ENCODE measurements at places on chromosomes 3 and 15.

DNA sequence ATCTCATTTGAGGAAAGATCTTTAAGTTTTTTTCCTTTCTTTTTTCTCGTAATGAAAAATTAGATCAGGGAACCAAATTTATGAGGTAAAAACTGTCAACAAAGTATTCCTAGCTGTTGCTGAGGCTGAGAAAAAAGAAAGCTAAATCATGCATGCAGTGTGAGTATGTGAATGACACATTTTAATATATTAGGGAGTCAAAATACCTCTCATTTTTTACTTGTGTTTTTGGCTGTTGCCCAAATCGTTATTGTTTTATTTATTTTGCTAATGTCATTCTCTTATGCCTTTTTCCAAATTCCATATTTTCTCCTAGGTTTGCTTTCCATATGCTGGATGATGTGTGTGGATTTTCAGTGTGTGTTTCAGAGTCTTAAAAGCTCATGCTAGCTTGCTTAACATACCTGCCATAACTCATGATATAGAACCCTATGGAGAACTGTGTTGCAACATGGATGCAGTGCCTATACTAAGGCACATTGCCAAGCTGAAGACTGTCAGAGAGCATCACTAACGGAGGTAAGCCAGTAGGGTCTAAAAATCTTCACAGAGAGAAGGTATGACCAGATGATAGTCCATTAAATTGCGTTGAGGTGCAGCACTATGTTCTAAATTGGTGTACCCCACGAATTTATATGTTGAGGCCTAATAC is 629.5 kb upstream of the KCNMB2 start:
- no peak for DNase-seq

GRCh38 chr15:61028427-61028826 is 200.7 kb downstream of the RORA start:
- DNase-seq: no peak

- no peak for DNase-seq
These were observed 130.4 kb upstream of the LYSMD4 start for GRCh38 chr15:99863550-99864198.

DNA sequence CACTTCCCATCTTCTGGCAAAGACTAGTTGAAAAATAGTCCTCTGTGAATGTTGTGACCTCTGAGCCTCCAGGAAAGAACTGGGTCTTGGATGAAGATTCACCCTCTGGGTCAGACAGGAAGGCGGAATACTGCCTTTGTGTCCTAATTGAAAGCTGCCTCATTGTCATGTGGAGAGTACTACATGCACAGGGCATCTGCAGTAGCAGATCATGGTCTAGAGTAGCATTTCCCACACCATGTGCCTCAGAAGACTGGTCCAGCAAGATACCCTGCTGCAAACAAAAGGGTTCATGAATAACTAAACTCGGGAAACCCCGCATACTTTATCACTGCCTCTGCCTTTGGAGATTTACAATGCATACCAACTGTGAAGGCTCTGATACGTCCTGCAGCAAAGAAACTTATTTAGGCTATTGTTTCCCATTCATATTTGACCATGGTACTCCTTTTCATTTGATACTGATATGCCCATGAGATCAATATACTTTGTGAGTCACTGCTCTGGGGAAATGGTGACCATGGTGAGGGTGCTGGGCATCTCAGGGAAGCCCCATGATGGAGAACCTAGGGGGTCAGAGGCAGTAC is 22.7 kb downstream of the IRAK2 start:
- DNase-seq: no peak

DNA sequence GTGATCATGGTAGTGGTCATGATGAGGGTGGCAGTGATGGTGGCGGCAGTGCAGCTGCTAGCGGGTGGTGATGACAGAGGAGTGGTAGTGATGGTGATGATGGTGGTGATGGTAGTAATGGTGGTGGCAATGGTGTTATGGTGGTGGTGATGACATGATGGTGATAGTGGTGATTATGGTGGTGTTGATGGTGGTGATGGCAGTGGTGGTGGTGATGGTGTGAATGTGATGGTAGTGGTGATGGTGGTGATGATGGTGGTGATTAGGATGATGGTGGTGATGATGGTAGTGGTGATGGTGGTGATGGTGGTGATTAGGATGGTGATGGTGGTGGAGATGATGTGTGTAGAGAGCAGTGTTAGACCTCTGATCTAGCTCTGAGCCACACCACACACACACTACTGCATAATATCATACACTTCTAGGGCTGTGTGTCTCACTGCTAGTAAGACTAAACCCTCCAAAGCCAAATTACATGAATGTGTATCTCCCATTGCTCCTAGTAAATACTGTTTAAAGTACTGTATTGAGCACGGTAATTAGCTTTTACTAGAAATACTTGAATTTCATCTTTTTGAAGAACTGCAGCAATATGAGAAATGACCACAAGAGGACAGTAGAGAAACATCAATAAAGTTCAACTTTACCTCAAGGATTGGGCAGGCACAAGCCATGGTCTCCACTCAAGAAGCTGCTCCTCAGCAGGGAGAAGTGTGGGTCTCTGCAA is 28.8 kb downstream of the TMED3 start:
- peak; percentile 23 for DNase-seq

GRCh38 chr3:13826672-13827071 is 53.2 kb downstream of the WNT7A start:
- DNase-seq: no peak

DNA sequence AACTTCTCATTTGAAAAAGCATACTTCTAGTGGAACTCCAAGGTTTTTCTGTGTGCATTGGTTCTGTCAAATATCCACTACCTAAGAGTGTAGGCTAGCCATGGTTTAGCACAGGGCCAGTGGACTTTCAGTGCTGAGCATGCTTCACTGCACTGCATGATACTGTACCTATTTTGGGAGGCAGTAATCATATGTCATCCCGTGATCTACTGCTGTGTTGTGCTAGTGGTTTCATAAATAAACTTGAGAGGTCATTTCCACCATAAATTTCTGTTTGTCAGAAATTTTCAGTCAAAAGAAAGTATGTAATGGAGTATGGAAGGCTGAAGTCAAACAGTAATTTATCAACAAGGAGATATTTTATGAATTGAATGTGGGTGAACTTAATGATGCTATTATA is 203.6 kb downstream of the ROBO1 start:
- no peak for DNase-seq

- no peak for DNase-seq
These were observed 438.5 kb upstream of the RGMA start for GRCh38 chr15:93527374-93528050.

- no peak for DNase-seq
These were observed 105.6 kb upstream of the ROPN1 start for GRCh38 chr3:124097362-124098131.

DNA sequence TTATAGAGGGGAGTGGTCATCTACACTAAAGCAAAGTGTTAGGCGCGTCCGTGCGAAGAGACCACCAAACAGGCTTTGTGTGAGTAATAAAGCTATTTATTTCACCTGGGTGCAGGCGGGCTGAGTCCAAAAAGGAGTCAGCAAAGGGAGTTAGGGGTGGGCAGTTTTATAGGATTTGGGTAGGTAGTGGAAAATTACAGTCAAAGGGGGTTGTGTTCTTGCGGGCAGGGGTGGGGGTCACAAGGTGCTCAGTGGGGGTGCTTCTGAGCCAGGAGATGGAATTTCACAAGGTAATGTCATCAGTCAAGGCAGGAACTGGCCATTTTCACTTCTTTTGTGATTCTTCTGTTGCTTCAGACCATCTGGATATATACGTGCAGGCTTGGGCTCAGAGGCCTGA is 47.1 kb downstream of the OIP5 start:
- no peak for DNase-seq

GRCh38 chr3:112136046-112136445 is 3.0 kb upstream of the GCSAM start:
- DNase-seq: no peak

DNA sequence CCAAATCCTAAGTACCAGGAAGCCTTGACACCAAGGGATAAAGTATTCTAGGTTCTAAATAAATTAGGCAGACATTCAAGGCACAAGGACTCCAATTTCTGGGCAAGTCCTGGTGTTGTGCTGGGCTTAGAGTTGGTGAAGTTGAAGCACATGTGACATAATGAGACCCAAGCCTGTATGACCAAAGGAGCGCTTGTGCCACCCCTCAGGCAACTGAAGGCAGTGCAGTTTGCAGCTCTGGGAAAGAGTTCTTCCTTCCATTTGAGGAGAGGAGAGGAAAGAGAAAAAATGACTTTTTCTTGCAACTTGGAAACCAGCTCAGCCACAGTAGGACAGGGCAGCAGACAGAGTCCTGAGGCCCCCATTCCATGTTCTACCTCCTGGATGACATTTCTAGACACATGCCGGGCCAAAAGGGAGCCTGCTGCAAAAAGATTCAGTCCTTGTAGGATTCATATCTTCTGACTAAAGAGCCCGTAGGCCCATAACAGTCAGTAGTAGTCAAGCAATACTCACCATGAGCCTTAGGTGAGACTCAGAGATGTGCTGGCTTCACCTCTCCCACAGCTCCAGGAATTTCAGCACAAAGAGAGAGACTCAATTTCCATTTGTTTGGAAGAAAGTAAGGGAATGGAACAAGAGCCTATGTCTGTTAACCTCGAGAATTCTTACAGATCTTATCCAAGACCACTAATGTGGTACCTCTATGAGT is 588.8 kb upstream of the BCHE start:
- no peak for DNase-seq

DNA sequence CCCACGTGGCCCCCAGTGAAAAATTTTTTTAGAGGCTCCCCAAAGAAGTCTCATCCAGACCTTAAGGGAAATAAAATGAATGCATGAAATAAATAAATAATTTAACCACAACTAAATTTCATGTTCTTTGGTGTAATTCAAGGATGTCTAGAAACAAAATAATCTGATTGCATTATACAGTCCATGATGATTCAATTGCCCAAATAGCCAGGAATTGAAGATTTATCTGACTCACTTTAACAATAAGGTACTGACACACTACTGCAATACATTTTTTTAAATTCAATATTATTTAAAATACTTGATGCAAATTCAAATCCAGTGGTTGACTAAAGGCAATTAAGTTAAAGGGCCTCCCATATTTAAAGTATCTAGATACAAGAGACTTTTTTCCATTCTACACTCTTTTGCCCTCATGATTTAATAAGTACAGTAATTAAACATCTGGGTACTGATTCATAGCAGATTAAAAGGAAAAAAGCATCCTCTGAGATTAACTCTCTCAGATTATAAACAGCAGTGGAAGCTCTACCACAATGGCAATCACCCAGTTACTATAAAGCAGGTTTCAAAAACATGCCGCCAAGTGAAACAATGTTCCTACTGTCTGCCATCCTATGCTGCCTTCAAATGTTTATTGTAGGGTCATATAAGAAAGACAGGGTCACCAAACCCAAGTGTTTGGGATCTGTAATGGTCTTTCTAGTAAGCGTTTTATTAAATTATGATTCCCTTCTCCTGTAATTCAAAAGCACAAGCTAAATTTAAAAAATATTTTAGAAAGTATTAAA is 9.9 kb downstream of the UQCC5 start:
- DNase-seq: no peak

DNA sequence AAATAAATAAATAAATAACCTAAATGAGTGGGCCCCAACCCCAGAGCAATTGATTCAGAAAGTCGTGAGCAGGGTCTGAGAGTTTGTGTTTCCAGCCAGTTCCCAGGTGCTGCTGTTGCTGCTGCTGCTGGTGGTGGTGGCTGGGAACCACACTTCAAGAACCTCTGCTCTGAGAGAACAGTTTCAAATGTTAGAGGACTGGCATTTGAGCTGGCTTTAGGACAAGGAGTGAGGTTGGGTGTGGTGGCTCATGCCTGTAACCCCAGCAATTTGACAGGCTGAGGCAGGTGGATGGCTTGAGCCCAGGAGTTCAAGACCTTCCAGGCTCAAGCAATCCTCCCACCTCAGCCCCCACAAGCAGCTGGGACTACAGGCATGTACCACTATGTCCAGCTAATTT is 123.1 kb upstream of the UBE2E1 start:
- no peak for DNase-seq

DNA sequence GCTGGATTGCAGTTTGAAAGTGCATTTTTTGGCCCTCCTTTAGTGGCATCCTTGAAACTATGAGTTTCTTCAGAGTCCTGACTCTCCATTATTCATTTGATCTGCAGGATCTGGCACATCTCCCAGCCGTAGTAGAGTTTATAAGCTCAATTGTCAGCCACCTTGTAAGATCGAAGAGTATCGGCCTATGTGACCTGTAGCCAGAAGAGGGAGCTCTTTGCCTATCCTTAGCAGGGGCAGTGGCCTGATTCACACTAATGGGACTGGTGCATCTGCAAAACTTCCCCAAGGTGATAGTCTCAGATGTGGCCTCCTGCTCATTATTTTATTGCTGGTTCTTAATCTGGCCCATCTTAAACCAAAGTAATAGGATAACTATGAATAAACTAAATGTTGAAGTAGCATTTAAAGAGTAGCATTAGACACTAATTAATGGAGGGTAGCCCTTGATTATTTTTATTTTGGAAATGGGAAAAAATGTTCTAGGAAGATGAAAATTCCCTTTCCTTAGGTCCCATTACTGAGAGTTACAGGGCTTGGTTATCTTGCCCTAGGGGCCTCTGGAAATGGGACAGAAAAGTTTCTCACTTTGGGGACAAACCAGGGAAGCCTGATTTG is 21.2 kb downstream of the GCSAM start:
- DNase-seq: peak; percentile 82

DNA sequence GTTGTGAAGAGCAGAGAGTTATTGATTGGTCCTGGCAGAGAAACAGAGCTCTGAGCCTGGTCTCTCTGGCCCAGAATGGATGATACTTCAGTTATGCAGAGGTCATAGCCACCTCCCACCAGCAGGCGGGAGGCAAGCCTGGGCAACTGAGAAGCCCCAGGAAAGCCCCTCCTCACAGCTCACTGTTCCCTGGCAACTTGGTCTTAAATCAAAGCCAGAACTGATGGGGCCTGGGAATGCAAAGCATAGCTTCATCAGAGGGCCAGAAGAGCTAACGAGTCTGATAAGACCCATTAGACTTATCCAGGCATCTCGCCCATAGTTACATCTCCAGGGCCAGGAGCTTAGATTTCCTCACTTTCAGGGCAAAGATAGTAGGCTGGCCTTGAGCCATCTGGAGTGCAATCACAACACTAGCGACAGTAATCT is 5.5 kb upstream of the COLQ start:
- DNase-seq: no peak

- DNase-seq: peak; percentile 27
These were observed 42.5 kb downstream of the GLB1 start for GRCh38 chr3:33054100-33055092.

DNA sequence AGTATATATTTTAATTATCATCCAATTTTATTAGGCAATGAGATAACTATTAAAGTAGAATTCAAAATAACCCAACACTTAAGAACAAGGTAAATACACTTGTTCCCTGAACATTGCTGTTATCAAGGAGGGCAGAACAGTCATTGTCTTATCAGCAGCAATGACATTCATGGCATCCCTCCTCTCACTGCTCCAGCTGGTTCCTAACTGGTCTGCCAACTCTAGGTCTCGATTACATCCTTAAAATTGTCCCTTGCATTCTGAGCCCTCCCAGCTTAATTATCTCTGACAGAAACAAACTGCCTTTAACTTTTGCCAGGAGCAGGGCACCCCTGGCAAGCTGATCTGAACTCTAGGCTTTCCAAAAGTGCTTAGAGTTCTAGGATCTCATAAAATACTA is 14.0 kb upstream of the DYNC1LI1 start:
- no peak for DNase-seq

GRCh38 chr3:174409086-174409743 is 449.9 kb upstream of the NAALADL2 start:
- DNase-seq: no peak
